MCF 10A (cell line): ENCODE measurements at places on chromosomes 13 and 19. TPM values are rescaled to one million over a fixed set of nuclear protein-coding genes. Genes with fewer than 3 reads are reported as not detected.

FCAR gene
- total RNA-seq: not detected in 2 replicates

ZNF569 gene
- total RNA-seq: 3.4 and 3.9 TPM in 2 replicates

C13orf42 gene
- total RNA-seq: not detected in 2 replicates

DNA sequence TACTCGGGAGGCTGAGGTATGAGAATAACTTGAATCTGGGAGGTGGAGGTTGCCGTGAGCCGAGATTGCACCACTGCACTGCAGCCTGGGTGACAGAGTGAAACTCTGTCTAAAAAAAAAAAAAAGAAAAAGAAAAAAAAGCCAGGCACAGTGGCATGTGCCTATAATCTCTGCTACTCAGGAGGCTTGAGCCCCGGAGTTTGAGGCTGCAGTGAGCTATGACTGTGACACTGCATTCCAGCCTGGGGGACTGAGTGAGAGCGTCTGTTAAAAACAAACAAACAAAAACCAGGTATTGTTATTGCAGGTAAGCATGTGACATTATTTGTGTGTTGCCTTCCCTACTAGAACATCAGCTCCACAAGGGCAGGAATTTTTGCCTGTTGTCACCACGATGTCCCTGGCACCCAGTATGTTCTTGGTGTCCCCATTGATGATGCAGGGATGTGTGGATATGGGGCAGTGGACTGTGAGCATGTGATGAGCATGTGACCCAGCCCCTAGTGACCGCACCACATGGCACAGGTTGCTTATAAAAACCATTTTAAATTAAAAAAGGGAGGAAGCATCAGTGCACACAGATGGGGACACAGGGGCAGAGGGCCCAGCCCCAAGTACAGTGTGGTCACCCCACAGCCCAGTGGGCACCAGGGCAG lies 1.6 kb upstream of the KANK2 start:
- no peaks in the 10 kb centered on the region for H3K36me3 ChIP-seq
- H3K27me3 ChIP-seq: no peaks in the 10 kb centered on the region
- no peak for DNase-seq
- peak overlapping the region; percentile 16 for H3K4me3 ChIP-seq
- peak overlapping the region; percentile 86 for H3K27ac ChIP-seq

GRCh38 chr19:3985643-3986259 lies 488 bp upstream of the EEF2 start:
- H3K36me3 ChIP-seq: peaks cover 52% of the 10 kb centered on the region
- peak overlapping the region; percentile 90 for H3K27ac ChIP-seq
- peak; percentile 13 for DNase-seq

GRCh38 chr19:30669329-30670010 lies 297.3 kb downstream of the ZNF536 start:
- no peaks in the 10 kb centered on the region for H3K36me3 ChIP-seq
- peaks cover 29% of the 10 kb centered on the region for H3K27me3 ChIP-seq
- no peak overlapping the region for H3K4me3 ChIP-seq
- H3K4me1 ChIP-seq: no peaks in the 10 kb centered on the region
- peak; percentile 55 for DNase-seq

DNA sequence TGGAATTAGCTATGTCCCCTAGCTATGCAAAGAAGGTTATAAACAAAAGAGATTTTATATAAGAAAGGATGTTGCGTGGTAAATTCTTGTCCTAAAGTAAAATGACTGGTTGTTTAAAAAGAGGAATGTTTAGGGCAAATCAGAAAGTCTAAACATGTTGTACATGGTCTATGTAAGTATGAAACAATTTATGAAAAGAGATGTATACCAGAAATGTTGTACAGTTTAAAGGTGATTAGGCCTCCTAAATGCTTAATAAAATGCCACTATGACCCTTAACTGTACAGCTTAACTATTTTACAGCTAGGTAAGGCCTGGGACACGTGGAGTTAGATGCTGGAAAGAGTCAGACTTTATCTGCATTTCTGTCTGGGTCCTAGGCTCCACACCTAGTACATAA lies 775.9 kb upstream of the KLHL1 start:
- H3K4me1 ChIP-seq: no peaks in the 10 kb centered on the region
- no peaks in the 10 kb centered on the region for H3K36me3 ChIP-seq
- no peak overlapping the region for H3K27ac ChIP-seq
- H3K27me3 ChIP-seq: no peaks in the 10 kb centered on the region

DNA sequence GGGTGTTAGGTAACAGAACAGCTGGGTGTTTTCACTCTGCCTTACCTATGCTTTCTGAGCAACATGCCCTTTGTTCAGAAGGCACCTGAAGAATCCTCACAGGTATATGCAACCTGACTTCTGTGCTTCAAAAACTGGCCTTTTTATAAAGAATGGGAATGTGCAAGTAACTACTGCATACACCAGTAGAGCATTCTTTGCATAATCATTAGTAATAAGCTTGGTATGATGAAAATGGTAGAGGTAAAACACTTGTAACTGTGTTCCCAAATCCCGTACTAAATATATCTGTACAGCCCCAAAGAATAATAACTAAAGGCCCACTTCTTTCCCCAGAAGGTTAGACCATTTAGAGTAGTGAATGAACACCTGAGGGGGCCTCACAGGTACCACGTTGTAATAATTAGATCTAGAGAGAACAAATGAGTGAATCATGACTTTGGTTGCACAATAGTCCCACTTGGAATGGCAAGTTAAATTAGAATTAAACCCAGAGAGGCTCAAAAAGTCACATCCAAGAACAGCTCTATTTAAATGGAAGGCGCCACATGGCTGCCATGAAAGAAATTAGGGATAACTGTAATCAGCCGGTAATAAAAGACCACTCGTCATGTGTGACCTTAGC lies 413.9 kb downstream of the KLF12 start:
- no peaks in the 10 kb centered on the region for H3K27me3 ChIP-seq
- H3K4me1 ChIP-seq: peaks cover 27% of the 10 kb centered on the region
- no peak overlapping the region for H3K4me3 ChIP-seq
- peak overlapping the region; percentile 27 for H3K27ac ChIP-seq
- no peaks in the 10 kb centered on the region for H3K36me3 ChIP-seq

GRCh38 chr13:97302611-97303010 lies 80.5 kb downstream of the MBNL2 start:
- no peaks in the 10 kb centered on the region for H3K36me3 ChIP-seq
- no peak overlapping the region for H3K27ac ChIP-seq
- H3K4me1 ChIP-seq: peaks cover 18% of the 10 kb centered on the region
- H3K4me3 ChIP-seq: no peak overlapping the region
- H3K27me3 ChIP-seq: no peaks in the 10 kb centered on the region

DNA sequence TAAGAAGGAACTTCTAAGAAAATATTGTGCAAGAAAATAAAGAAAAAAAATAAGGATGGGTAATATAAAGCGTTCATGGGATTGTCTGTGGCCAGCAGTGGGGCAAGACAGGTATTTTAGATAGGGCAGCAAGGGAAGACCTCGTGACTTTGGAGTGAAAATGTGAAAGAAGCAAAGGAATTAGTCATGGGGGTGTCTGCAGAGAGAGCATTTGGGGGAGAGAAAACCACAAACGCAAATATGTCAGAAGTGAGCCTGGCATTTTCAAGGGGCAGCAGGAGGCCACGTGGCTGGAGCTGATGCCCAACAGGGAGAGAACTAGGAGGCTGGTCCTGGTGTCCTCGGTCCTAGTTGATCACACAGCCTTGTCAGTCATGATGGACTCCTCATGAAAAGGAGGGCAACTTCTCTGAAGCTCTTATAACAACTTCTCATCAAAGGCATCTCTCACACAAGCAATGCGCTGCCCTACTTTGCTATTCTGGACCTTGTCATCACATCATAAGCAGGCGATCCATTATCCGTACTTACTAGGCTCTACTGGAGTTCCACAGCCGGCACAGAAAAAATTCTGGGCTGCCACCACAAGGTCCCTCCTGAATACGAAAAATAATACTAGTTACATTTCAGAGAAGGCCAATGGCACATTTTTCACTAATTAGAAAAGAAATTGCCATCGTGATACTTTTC lies 31.0 kb downstream of the RUBCNL start:
- peaks cover 9% of the 10 kb centered on the region for H3K4me1 ChIP-seq
- DNase-seq: no peak
- no peak overlapping the region for H3K27ac ChIP-seq
- no peak overlapping the region for H3K4me3 ChIP-seq
- no peaks in the 10 kb centered on the region for H3K27me3 ChIP-seq

- H3K27me3 ChIP-seq: no peaks in the 10 kb centered on the region
- DNase-seq: no peak
- H3K36me3 ChIP-seq: no peaks in the 10 kb centered on the region
- H3K4me1 ChIP-seq: no peaks in the 10 kb centered on the region
These were observed 348.9 kb downstream of the UQCRFS1 start for GRCh38 chr19:28864024-28864503.

GRCh38 chr13:27493981-27494380 lies 43.6 kb upstream of the MTIF3 start:
- no peaks in the 10 kb centered on the region for H3K36me3 ChIP-seq
- DNase-seq: no peak
- H3K4me1 ChIP-seq: peaks cover 8% of the 10 kb centered on the region
- no peaks in the 10 kb centered on the region for H3K27me3 ChIP-seq

GRCh38 chr13:23670793-23671192 lies 100.6 kb downstream of the TNFRSF19 start:
- H3K4me3 ChIP-seq: no peak overlapping the region
- no peak overlapping the region for H3K27ac ChIP-seq
- peaks cover 11% of the 10 kb centered on the region for H3K4me1 ChIP-seq
- no peak for DNase-seq
- no peaks in the 10 kb centered on the region for H3K36me3 ChIP-seq

NKPD1 gene
- 0.09 and 0.22 TPM in 2 replicates for total RNA-seq

- no peaks in the 10 kb centered on the region for H3K36me3 ChIP-seq
- no peak for DNase-seq
- H3K27me3 ChIP-seq: no peaks in the 10 kb centered on the region
- no peak overlapping the region for H3K4me3 ChIP-seq
- peaks cover 8% of the 10 kb centered on the region for H3K4me1 ChIP-seq
These were observed 549.0 kb upstream of the GPC6 start for GRCh38 chr13:92677571-92677970.

GRCh38 chr19:35714601-35715354 lies 3.0 kb upstream of the KMT2B start:
- DNase-seq: no peak
- no peaks in the 10 kb centered on the region for H3K27me3 ChIP-seq

DNA sequence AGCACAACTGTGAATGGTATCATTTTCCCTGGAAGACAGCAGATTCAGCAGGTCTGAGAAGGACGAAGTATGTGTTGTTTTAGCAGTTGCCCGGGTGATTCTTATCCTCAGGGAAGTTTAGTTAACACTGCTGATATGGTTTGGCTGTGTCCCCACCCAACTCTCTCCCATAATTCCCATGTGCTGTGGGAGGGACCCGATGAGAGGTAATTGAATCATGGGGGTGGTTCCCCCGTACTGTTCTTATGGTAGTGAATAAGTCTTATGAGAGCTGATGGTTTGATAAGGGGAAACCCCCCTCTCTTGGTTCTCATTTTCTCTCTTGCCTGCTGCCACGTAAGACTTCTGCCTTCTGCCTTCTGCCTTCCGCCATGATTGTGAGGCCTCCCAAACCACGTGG lies 81.0 kb upstream of the UBAC2 start:
- H3K27me3 ChIP-seq: no peaks in the 10 kb centered on the region
- H3K4me1 ChIP-seq: peaks cover 24% of the 10 kb centered on the region
- H3K4me3 ChIP-seq: no peak overlapping the region
- DNase-seq: no peak

LGALS7B gene
- total RNA-seq: 2.5 and 2.6 TPM in 2 replicates

GRCh38 chr13:110307767-110308655 lies 927 bp downstream of the COL4A2 start:
- peaks cover 5% of the 10 kb centered on the region for H3K36me3 ChIP-seq
- H3K4me3 ChIP-seq: peak overlapping the region; percentile 90
- H3K27ac ChIP-seq: peak overlapping the region; percentile 5
- H3K27me3 ChIP-seq: no peaks in the 10 kb centered on the region
- DNase-seq: peak; percentile 57
- peaks cover 38% of the 10 kb centered on the region for H3K4me1 ChIP-seq

C13orf46 gene
- total RNA-seq: 0.54 and 1.4 TPM in 2 replicates

- no peak overlapping the region for H3K27ac ChIP-seq
- DNase-seq: no peak
- no peak overlapping the region for H3K4me3 ChIP-seq
- peaks cover 18% of the 10 kb centered on the region for H3K36me3 ChIP-seq
- peaks cover 20% of the 10 kb centered on the region for H3K4me1 ChIP-seq
- H3K27me3 ChIP-seq: no peaks in the 10 kb centered on the region
These were observed 2.7 kb upstream of the REXO1 start for GRCh38 chr19:1850809-1851653.

- DNase-seq: peak; percentile 45
- H3K4me3 ChIP-seq: no peak overlapping the region
- peaks cover 5% of the 10 kb centered on the region for H3K4me1 ChIP-seq
- H3K27me3 ChIP-seq: no peaks in the 10 kb centered on the region
These were observed 129.8 kb downstream of the DLEU7 start for GRCh38 chr13:50713523-50714248.

DNA sequence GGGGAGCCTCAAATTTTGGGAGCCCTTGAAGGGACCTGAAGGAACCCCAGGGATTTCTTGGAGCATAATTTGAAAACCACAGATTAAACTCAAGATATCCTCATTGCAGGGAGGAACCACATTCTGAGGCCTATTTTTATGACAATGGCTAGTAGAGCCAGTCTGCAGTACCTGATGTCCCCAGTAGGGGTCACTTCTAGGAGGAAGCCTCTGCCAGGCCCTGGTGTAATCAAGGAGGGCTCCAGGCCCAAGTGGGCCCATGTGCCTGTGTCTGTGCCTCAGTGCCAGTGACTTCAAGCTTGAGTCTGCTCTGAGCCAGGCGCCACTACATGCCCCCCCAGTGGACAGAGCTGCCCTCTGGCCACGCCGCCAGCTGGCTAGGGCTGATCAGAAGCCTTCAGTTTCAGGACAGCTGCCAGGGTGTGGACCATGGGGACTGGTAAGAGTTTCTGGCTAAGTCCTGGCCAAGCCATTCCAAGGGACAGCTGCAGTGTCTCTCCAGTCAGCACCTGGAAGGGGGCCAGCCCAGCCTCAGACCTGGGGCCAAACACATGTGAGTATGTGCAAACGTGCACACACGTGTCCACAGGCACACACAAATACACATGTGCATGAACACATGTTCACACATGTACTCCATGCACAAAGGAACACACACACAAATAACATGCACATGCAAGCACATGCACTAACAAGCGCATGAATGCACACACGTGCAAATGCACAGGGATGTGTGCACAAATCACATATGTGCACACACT lies 20.5 kb upstream of the SLC7A10 start:
- H3K36me3 ChIP-seq: no peaks in the 10 kb centered on the region
- H3K27ac ChIP-seq: no peak overlapping the region
- H3K4me1 ChIP-seq: no peaks in the 10 kb centered on the region
- no peak overlapping the region for H3K4me3 ChIP-seq
- H3K27me3 ChIP-seq: peaks cover 9% of the 10 kb centered on the region
- no peak for DNase-seq

DNA sequence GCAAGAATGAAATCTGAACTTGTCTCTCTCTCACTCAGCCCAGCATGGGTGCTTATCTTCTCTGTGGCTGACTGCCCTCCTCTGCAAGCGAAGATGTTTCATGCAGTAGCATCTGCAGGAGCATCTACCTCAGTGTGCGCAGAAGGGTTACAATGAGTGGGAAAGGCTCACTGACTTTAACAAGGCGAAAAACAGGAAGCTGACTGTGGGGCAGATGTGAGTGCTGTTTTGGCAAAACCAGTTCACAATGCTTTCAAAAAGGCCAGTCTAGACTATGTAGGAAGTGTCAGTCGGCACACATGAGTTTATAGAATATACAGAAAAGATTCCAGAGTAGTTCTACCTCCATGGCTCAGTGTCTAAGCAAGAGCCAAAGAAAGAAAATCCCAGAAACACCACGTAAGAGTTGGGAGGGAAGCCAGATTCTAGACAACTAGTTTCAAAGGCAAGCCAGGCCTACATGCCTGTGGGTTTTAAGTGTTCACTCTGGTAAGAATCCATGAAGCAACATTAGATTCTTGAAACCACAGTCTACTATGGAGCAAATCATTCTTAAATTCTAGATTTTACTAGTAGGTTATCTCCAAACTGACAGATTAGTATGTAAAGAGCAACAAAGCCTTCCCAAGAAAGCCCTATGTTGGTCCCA lies 124.5 kb downstream of the ABCC4 start:
- no peak for DNase-seq
- no peak overlapping the region for H3K27ac ChIP-seq
- H3K4me3 ChIP-seq: no peak overlapping the region
- H3K27me3 ChIP-seq: no peaks in the 10 kb centered on the region
- peaks cover 12% of the 10 kb centered on the region for H3K36me3 ChIP-seq
